Mesenchymal stem cell (in vitro differentiated cells and primary cell): ENCODE measurements at places on chromosomes 4 and X.
A peak's percentile ranks its signal among the peaks of the same experiment; 100 is the strongest.

DNA sequence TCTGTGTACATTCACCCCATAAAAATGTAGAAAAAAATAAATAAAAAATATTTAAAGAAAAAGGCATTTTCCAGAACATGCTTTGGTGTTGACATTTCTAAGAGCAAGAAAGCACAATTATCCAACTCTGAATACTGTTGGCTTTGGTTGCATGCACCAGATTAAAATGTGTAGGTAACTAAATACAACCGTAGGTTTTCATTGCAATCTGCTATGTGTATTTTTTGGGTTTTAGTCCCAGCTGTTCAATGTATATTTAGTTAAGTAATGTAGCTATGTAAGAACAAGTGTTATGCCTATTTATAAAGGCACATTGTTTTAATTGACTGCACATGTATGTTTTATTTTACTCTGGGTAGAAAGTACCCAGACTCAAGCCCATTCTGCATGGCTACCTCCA, 108.1 kb upstream of the PAQR3 start:
- no peak overlapping the region for H3K27ac ChIP-seq
- no peaks in the 10 kb centered on the region for H3K27me3 ChIP-seq
- H3K4me1 ChIP-seq, result no peaks in the 10 kb centered on the region
- DNase-seq, result no peak

GRCh38 chr4:75895744-75896314, 6.4 kb downstream of the PPEF2 start:
- DNase-seq, result peak; percentile 22
- no peak overlapping the region for H3K27ac ChIP-seq
- H3K4me1 ChIP-seq, result no peaks in the 10 kb centered on the region
- no peak overlapping the region for H3K4me3 ChIP-seq
- no peaks in the 10 kb centered on the region for H3K36me3 ChIP-seq

DNA sequence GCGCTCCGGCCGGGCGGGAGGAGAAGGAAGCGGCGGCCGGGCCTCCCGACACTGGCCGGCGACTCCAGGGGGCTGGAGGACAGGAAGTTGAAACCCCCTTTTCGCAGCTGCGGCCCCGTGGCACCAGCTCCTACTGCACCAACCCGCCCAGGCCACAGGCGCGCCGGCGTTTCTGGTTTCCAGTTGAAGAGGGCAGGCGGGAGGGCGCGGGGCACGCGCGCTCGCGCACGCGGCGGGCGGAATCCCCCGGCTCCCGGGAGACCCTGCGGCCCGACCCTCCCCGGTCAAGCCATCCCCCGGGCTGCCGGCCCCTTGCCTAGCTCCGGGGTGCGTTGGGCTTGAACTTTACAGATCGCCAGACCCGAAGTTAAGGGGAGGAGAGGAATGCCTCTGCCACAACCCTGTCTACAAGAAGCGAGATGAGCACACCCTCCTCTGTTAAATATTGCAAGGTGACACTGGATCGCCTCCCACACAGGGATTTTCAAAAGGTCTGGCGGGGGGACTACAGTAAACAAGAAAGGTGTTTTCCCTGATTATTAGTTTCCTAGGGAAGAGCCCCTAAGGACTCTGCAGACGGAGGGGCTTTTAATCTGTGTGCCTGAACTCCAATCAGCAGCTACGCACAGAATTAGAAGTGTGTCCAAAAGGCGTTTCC, 1.4 kb downstream of the ELOVL6 start:
- no peaks in the 10 kb centered on the region for H3K27me3 ChIP-seq
- H3K4me3 ChIP-seq, result peak overlapping the region; percentile 96
- peaks cover 3% of the 10 kb centered on the region for H3K4me1 ChIP-seq

- H3K27ac ChIP-seq, result no peak overlapping the region
- no peak for DNase-seq
- H3K4me3 ChIP-seq, result no peak overlapping the region
- H3K4me1 ChIP-seq, result no peaks in the 10 kb centered on the region
- no peaks in the 10 kb centered on the region for H3K27me3 ChIP-seq
- H3K36me3 ChIP-seq, result no peaks in the 10 kb centered on the region
Observed at GRCh38 chr4:92012899-92013867, 290.6 kb upstream of the GRID2 start.

- H3K27ac ChIP-seq, result no peak overlapping the region
- no peak for DNase-seq
- H3K27me3 ChIP-seq, result no peaks in the 10 kb centered on the region
- no peaks in the 10 kb centered on the region for H3K4me1 ChIP-seq
- H3K4me3 ChIP-seq, result no peak overlapping the region
Observed at GRCh38 chrX:139297638-139298037, 232.9 kb upstream of the F9 start.

- peak; percentile 77 for DNase-seq
- no peaks in the 10 kb centered on the region for H3K36me3 ChIP-seq
- H3K4me3 ChIP-seq, result no peak overlapping the region
- H3K4me1 ChIP-seq, result no peaks in the 10 kb centered on the region
Observed at GRCh38 chrX:15988661-15989603, 134.3 kb upstream of the AP1S2 start.

DNA sequence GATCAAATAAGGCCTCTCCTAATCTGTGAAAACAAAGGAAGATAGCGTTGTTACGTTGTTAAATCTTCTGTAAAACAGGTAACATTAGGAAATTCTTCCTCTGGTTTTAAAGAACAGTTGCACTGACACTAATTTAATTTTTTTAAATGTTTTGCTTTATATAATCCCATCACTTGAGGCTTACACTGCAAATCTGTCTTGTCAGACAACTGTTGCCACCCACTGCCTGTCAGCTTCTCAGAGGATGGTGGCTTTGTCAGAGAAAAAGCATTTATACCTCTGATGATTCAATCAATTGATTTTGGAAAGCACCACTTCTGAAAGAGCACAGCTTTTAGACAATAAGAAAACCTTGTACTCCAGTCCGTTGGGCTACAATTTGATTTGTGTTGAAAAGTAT, 799.1 kb downstream of the FSTL5 start:
- H3K27ac ChIP-seq, result no peak overlapping the region
- no peaks in the 10 kb centered on the region for H3K27me3 ChIP-seq
- H3K4me3 ChIP-seq, result no peak overlapping the region
- H3K36me3 ChIP-seq, result no peaks in the 10 kb centered on the region

- DNase-seq, result no peak
- no peaks in the 10 kb centered on the region for H3K36me3 ChIP-seq
- no peaks in the 10 kb centered on the region for H3K4me1 ChIP-seq
Observed at GRCh38 chr4:179552131-179552530, 2109.9 kb upstream of the AGA start.

GRCh38 chr4:109912706-109913595, at the start of gene EGF:
TSS of gene EGF (plus strand) at chr4:109912883. CDS start at chr4:109913336, 453 bp downstream.
- DNase-seq, result peak; percentile 73
- H3K36me3 ChIP-seq, result no peaks in the 10 kb centered on the region
- H3K27ac ChIP-seq, result peak within 1 kb of the TSS; percentile 16
- H3K27me3 ChIP-seq, result peaks cover 3% of the 10 kb centered on the region

DNA sequence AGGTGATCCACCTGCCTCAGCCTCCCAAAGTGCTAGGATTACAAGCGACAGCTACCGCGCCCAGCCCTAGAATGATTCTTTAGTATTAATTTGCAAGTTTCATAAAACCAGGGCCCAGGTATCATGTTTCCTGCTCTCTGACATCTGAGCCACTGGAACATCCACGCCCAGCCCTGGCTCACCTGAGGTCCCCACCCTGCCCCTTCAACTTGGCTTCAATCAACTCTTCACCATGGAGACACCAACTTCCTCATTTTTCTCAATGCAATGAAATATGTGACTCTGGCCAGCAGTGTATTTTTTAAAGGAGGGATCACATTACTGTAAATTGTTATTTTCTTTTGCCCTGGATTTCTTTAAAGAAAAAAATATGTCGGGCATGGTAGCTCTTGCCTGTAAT, 3.9 kb downstream of the PRSS12 start:
- H3K4me3 ChIP-seq, result no peak overlapping the region
- peaks cover 14% of the 10 kb centered on the region for H3K4me1 ChIP-seq
- no peaks in the 10 kb centered on the region for H3K27me3 ChIP-seq
- H3K36me3 ChIP-seq, result no peaks in the 10 kb centered on the region
- H3K27ac ChIP-seq, result no peak overlapping the region

- H3K4me1 ChIP-seq, result no peaks in the 10 kb centered on the region
- no peaks in the 10 kb centered on the region for H3K27me3 ChIP-seq
- no peak for DNase-seq
Observed at GRCh38 chr4:169033660-169034059, 23.6 kb upstream of the CBR4 start.

GRCh38 chrX:47814851-47815250, 21.9 kb upstream of the ZNF81 start:
- no peak for DNase-seq
- H3K36me3 ChIP-seq, result no peaks in the 10 kb centered on the region
- H3K4me3 ChIP-seq, result no peak overlapping the region
- no peaks in the 10 kb centered on the region for H3K27me3 ChIP-seq
